ENCODE measurements at places on chromosomes 2 and 18. TPM values are rescaled to one million over a fixed set of nuclear protein-coding genes. Genes with fewer than 3 reads are reported as not detected.

Gene CLEC4F
- not detected for total RNA-seq

Gene EDAR
- not detected for total RNA-seq

Gene GAL3ST2
- not detected for total RNA-seq

Gene KLHL29
- total RNA-seq, result 5.2 TPM

Gene SP9
- total RNA-seq, result not detected

Gene LMAN2L
- total RNA-seq, result 15.9 TPM

Gene COL3A1
- 10,579 TPM for total RNA-seq

Gene IGFBP5
- 15.9 TPM for total RNA-seq

Gene IHH
- not detected for total RNA-seq

Gene NUP35
- 6.7 TPM for total RNA-seq

Gene TPO
- not detected for total RNA-seq

Gene KRTCAP3
- total RNA-seq, result not detected

Gene B3GNT2
- total RNA-seq, result 18.3 TPM

Gene LRP1B
- total RNA-seq, result under 0.01 TPM

Data from cardiac atrium fibroblast (primary cell).